NCI-H1694 treated with DMSO at 0.1 percent for 48 hours (cell line): ENCODE measurements at places on chromosomes 3 and 15.

- no peak for DNase-seq
Measured at GRCh38 chr3:139121513-139122220, 77.0 kb upstream of the PRR23C start.

DNA sequence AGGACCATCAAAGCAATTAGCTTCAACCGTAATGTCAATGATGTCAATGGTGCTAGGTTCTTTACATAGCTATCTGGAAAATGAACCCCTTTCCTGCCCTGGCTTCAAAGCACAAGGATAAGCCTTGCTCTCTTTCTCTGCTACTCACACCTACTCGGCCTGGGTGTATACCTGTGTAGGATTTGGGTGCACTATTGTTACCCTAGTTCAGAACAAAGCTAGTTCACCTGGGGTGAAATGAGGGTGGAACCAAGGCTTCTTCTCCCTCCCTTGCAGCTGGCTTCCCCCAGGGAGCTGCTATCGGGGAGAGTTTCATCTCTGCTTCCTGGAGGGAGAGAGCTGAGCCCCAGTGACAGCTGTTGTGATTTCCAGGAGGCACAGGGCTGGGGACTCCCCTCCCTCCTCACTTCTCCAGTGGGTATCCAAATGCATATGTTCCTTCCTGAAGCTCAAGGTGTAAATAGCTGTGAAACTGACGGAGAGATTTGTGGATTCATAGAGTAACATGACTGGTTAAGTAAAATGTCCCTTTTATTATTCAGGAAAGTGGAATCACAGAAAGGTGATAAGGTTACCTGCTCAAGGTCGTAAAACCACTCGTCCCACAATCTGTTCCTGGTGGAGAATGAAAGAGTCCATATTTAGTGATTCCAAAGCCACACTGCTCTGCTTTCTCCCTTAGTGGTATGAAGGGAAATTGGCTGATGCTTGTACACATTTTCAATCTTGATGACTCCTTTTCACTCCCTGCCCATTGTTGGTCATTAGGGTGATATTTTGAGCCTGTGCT, 11.8 kb upstream of the C3orf70 start:
- peak; percentile 23 for DNase-seq

GRCh38 chr15:68599560-68600071, 20.8 kb downstream of the CORO2B start:
- DNase-seq, result no peak

- DNase-seq, result no peak
Measured at GRCh38 chr3:193301433-193301832, 60.4 kb downstream of the PLAAT1 start.

DNA sequence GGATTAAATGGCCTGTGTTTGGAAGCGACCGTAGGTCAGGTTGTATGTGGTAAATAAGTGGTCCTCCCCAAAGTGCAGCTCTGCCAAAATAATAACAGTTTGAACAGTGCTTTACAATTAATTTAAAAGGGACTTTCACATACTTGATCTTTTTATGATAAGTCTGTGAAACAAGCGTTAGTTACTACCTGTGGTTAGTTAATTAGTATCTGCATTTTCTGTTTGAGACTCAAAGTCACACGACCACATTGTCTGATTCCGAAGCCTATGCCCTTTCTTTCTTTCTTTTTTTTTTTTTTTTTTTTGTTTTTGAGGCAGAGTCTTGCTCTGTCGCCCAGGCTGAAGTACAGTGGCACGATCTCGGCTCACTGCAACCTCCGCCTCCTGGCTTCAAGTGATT, 45.1 kb downstream of the ATG7 start:
- DNase-seq, result no peak

DNA sequence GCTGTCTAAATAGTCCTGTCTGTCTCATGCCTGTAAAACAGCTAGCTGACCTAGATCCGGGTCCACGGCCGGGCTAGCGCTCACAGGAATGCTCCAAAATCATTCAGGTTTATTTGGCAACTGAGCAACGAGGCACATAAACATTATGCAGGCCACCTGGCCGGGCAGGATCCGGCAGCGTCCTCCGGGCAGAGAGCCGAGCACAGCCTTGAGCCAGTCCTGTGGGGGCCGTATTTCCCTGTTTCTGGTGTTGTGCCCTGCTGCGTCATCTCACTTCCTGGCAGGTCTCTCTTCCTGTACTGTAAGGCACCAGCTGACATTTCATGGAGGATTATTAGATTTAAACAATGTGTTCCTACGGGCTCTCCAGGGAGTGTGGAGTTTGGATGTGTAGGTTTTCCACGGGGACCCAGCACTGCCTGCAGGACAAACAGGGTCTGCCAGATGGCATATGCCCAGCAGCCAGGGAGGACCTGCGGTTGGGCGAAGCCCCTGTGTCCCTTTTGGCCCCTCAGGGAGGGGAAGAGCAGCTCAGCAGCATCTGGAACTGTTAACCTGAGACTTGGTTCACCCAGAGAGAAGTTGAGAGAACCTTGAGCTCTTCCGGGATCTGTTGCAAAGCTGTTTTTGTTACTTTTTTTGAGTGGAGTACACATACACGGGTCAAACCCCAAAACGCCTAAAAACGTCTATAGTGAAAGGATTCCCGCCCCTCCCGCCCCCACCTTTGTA, 16.6 kb upstream of the LRRK1 start:
- no peak for DNase-seq

DNA sequence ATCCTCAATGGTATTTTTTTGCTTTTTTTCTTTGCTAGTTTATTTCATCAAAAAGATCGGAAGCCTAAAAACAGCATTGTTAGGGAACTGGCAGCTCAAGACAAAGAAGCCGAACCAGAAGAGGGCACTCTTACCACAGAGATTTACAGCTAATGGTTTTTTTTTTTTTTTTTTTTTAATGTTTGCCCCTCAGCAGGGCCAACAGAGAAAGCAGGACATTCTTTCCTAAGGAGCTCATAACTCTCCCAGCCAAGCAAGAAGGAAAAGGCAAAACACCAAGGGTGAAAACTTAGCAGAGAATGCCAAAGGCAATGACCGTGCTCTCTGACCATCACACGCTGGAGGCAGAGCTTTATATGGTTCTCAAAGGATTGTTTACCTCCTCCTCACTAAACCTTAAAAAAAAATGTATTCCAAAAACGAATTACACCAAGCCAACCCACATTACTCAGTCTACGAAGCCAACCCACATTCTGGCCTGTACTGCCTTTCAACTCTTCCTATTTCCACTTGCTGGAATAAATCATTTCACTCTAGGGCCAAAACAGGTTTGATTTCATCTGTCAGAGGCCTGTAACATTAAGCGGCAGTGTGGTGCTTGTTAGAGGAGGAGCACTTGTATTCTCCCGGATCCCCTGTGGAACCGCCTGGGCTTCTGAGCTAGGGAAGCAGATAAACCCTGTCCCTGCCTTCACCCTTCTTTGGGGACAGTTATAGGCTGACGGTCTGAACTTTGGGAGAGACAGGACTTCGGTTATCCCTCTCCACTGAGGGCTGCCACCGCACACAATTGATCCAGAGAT, 35.6 kb upstream of the GYG1 start:
- peak; percentile 43 for DNase-seq

DNA sequence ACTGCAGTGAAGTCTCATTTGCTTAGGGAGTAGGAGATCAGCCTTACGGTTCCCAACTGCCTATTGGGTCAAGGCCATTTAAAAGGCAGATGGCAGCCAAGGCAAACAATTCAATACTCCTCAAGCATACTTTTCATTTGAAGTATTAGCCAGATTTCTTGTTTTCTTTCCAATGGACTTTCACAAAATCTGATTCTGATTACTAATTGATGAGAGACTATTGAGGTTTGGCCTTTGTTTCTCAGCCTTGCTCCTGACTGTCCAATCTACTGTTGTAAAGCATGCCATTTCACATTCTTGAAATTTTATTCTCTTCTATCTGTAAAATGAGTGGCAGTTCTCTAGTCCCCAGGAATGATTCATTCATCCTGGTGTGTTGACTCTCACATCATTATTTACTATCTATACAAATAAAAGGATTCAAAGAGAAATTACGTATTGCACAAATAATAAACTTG, 166.2 kb upstream of the TGFBR2 start:
- no peak for DNase-seq

- DNase-seq, result peak; percentile 87
Measured at GRCh38 chr15:74245342-74245931, 9.3 kb downstream of the CCDC33 start.

DNA sequence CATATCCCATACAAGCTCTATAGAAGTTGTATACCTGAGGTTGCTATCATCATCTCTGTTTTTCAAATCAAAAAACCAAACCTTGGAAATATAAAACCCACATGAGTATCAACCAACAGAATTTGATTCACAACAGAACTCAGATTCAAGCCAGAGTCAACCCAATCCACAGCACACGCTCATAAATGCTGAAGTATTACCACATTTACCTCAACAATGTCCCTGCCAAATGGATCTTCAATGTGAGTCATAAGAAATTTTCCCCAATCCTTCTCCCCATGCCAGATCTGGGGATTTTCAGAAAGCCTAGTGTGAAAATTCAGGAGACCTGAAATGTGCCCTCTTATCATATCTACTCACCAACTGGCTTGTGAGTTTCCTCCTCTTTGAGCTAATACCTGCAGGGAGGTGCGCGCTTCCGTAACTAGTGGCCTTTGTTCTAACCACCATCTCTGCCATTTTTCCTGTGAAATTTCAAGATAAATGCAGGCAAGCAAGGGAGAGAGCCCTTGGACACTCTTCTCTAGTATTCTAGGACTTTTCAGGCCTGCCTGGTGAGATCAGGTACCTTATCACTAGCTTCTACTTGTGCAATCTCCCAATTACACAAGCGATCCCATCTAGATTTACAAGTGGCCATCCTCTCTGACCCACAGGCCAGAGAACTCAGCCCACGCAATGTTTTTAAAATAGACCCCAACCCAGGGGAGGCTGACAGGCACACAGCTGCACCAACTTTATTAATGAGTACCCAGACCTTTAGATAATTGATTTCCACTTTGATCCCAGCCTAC, 1076.9 kb upstream of the CFAP20DC start:
- DNase-seq, result no peak

DNA sequence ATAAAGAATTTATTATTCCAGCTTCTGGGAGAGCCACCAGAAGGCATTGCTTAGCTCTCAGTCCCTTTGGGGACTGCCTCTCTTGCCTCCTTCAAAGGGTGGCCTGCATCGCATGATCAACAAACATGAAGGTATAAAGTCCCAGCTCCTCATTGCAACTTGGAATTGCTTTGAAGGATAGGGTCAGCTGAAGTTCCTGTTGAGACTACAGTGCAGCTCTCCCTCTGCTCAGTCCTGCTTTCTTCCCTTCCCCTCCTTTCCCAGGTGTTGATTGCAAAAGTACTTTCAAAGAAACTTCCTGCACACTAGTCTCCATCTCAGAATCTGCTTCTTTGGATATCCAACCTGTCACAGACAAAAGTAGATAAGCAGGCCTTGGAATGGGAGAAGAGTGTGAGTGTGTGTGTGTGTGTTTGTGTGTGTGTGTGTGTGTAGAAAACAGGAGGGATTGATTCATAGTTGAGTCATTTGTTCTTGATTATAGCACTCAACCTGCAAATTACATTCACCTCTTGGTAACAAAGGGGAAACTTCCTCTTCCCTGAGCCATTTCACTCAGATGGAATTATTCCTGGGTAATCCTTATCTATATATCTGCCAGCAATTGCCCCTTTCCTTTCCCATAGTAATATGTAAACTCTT, 13.7 kb downstream of the CCR8 start:
- DNase-seq, result no peak

GRCh38 chr3:144403040-144403457, 431.4 kb downstream of the DIPK2A start:
- no peak for DNase-seq

DNA sequence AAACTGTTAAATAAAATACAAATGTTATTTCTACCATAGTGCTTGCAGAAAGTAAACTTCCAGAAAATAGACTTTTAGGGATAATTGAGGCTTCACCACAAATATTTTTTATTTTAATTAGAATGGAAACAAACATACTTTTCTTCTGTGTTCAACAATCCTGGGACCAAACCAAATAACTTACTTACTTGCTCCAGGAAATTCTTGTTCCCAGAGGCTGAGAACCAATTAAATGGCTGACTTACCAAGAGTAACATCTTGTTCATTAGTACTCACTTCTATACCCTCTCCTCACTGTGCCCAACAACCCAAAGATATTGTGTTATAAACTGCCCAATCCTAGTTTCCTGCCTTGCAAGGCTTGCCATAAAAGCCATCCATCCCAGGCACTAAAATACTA, 172.2 kb upstream of the PFN2 start:
- no peak for DNase-seq

GRCh38 chr3:25583343-25583742, 81.4 kb downstream of the TOP2B start:
- no peak for DNase-seq

- DNase-seq, result no peak
Measured at GRCh38 chr15:86041399-86041798, 38.3 kb upstream of the AGBL1 start.

- no peak for DNase-seq
Measured at GRCh38 chr15:95284933-95285421, 1045.5 kb upstream of the NR2F2 start.

DNA sequence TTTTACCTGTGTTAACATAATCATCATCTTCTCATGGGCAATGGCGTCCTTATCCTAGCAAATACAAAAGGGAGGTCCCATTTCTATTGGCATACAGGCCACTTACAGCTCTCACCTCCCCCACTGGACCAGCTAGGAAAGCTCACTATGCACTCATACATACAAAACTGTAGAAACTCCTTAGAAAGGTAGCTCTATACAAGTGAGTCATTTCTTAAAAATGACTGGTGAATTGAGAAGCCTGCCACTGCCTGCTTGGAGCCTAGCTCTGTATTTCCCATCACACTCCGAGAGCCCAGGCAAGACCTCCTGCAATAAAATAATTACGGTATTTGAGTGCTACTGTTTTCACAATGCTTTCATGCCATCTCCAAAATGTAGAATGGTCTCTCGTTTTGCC, 321.8 kb downstream of the ULK4 start:
- no peak for DNase-seq

- DNase-seq, result peak; percentile 21
Measured at GRCh38 chr15:25947323-25948314, 84.5 kb upstream of the ATP10A start.

DNA sequence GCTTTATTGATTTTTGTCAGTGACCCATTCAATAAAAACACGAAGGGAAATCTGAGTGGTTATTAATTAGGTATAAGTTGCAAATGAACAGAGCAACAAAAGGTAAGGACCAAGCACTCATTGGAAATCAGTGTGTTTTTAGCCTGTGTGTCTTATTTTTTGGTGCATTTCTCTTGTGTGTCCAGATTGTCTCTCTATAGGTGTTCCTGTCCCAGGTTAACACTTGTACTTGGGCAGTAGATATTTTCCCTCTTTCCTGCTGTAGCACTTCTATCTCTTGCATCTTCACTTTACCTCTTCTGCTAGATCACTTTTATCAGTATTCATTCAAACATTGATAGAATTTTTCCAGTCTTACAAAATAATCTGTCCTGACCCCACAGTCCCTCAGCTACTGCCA, 37.0 kb downstream of the MAPK6 start:
- no peak for DNase-seq

DNA sequence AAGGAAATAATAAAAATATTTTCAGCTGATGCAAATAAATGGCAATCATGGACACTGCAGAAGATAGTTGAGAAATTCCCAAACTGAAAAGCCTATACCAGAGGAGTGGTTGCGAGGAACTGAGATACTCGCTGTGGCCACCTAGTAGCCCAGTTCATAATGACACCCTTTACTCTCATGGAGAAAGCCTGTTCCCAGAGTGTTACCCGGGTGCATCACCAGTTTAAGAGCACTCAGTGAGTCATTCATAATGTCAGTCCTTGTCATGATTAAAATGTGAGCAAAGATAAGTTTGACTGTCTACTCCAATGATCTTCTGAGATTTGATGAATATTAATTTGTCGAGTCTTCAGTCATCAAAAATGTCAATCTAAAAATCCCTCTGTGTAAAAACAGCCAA, 138.4 kb upstream of the LRRC3B start:
- DNase-seq, result no peak
